Stimulated activated CD8-positive, alpha-beta memory T cell treated with anti-CD3 and anti-CD28 coated beads, Interleukin-7, amount 100 ng/mL, for 1 hour (primary cell): ENCODE measurements at places on chromosomes 5 and 9.

- DNase-seq = no peak
Observed at GRCh38 chr5:128668921-128669320, 130.9 kb upstream of the FBN2 start.

DNA sequence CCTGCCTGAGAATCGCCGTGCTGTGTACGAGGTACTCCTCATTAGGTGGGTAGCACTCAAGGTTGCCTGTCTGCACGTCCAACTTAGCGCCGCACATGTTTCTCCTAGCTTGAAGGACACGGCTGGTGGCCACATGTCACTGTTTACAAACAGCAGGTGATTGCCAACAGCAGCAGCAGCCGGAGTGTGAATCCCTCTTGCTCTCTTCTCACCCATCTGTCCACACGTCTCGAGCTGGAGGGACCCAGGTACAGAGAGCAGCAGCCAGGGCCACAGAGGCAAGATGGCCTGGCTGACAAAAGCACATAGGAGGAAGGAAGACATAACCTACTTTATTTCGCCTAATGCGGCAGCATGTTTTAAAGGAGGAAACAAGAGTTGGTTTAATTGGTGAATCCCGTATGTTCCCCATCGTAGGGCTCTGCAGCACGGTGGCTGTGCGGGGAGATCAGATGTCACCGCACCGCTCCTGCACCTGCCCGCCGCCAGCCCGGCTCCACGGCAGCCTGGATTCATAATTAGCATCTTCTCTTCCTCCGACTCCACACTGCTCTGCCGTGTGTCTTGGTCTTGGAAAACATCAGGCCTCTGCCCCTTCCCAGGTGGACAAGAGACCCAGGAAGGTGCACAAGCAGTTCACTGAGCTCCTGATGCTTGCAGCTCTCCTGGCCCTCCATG is 201.6 kb upstream of the IRX1 start:
- no peak for DNase-seq

GRCh38 chr5:94745786-94746730 is 127.6 kb downstream of the SLF1 start:
- no peak for DNase-seq

DNA sequence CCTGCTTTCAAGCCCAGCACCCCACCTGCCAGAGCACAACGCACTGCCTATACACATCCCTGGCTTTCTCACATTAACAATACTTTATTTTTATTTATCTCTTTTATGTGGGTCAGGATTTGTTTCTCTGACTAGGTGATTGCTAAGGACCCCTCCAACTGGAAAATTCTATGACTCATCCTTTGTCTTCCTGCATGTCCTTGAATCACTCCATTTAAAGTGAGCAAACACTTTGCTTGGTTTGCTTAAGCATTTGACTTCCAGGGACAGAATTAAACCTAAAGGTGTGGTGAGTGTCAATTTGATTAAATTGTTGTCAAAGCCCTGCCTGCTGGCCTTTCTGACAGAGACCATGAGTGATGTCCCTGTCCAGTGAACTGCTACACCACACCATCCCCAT is 536.5 kb upstream of the BRINP1 start:
- no peak for DNase-seq

DNA sequence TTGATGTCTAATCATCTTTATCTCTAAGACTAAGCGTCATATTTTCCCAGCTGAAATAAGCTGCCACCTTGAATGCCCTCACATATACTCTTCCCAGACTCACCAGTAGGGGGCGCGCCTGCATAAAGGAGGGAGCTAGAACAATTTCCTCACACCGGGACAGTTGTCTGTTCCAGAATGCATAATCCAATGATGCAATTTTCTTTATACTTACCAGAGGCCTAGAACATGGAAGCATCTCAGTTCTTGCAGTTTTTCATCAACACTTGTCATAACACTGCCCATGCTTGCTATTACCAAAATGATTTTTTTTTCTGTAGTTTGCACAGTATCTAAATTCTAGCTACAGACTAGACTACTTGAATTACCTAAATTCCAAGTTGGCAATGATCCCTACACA is 203.9 kb downstream of the FRMD3 start:
- peak; percentile 46 for DNase-seq

GRCh38 chr5:113771483-113771882 is 258.0 kb downstream of the YTHDC2 start:
- no peak for DNase-seq

- DNase-seq = no peak
Observed at GRCh38 chr9:110351009-110351467, 13.4 kb upstream of the TXNDC8 start.

GRCh38 chr9:112890106-112891081 is at the start of gene SLC46A2:
SLC46A2 (minus strand) TSS chr9:112890876; CDS start chr9:112890681, 195 bp downstream.
- DNase-seq = no peak

DNA sequence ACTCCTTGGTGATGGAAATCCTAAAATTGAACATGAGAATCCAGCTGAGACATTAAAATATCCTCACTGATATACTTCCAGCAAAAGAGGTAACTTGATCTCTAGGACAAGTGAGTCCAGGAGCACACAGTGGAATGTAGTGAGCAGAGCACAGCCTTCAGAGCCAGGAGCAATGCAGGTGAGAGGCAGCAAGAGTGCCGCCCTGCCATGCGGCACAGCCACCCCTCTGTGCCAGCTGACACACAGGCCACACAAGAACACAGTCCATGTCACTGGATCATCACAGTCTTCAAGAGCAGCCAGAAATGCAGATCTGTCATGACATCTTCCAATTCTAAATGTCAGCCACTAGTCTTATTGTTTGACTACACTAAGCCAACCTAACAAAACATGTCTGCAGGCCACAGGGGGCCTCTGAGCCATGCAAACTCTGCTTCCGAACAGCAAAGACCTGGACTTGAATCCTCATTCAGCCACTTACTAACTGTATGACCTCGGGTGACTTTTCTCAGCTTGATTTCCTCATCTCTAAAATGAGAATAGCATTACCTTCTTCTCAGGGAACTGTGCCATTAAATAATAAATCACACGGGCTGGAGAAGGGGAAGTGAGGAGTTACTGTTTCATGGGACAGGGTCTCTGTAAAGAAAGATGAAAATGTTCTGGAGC is 47.0 kb downstream of the CCDC125 start:
- DNase-seq = no peak

- no peak for DNase-seq
Observed at GRCh38 chr9:7756088-7756487, 43.5 kb downstream of the DMAC1 start.

GRCh38 chr9:126586236-126586635 is 27.5 kb upstream of the LMX1B start:
- DNase-seq = no peak

DNA sequence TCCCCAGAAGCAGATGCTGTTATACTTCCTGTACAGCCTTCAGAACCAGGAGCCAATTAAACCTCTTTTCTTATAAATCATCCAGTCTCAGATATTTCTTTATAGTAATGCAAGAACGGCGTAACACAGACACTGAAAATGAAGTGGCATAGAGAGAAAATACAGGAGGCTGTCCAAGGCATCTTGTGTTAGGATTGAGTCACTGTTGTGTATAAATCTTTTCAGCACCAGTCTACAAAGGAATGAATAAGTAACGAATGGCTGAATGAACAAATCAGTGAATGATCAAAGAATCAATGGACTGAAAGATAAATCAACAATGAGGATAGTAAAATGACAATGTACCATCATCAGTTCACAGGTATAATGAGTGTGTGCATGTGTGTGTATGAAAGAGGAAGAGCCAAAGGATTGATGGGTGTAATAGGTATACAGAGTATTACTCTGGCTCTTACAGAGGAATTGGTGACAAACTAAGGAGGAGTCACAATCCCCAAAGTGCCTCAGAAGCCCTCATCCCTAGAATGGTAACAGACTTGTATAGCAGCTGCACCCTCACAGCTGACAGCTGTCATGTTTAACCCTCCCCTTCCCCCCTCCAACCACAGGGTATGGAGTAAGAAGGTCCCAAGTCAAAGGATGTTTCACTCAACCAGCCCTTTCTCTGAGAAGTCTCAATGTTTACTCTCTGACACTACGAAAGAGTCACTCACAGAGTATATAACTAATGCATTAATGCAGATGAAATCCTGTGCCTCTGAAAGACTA is 29.8 kb upstream of the MIER3 start:
- no peak for DNase-seq

- DNase-seq = no peak
Observed at GRCh38 chr9:24382566-24382965, 163.1 kb downstream of the IZUMO3 start.

GRCh38 chr9:6759185-6759977 is 1.6 kb downstream of the KDM4C start:
- no peak for DNase-seq

DNA sequence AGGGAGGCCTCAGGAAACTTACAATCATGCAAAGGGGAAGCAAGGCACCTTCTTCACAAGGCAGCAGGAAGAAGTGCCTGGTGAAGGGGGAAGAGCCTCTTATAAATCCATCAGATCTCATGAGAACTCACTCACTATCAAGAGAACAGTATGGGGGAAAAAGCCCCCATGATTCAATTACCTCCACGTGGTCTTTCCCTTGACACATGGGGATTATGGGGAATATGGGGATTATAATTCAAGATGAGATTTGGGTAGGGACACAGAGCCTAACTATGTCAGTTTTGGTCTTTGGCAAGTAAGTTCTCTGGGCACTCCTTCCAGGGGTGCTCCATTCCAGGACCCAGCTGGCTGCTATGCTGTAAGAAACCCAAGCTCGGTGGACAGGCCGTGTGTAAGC is 275.3 kb upstream of the TUT7 start:
- no peak for DNase-seq

GRCh38 chr9:129656795-129657390 is 8.6 kb upstream of the PRRX2 start:
- DNase-seq = no peak

GRCh38 chr5:77379558-77380061 is 112.5 kb downstream of the WDR41 start:
- DNase-seq = no peak

DNA sequence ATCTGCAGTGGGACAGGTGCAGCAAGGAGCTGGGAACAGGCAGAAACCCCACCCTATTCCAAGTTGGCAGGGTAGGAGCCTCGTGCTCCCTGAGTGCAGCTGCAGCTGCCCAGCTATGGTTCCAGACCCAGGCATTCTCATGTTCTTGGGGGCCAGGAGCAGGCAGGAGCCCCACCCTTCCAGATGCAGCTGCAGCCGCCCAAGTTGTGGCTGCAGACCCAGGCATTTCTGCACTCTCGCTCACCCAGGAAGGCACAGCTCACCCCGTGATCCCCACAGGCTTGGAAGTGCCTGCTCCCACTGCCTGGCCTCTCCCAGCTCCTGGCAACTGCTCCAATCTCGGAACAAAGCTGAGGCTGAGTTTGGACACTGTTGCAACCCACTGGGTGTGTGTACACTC is 275.8 kb upstream of the ADRA1B start:
- no peak for DNase-seq

- peak; percentile 94 for DNase-seq
Observed at GRCh38 chr9:35814841-35815543, at the start of gene HINT2. HINT2 (minus strand) TSS chr9:35815042; CDS start chr9:35814979, 63 bp downstream.

- no peak for DNase-seq
Observed at GRCh38 chr5:38764937-38765391, 80.8 kb upstream of the OSMR start.

GRCh38 chr9:121325387-121325786 is 44.7 kb downstream of the STOM start:
- DNase-seq = no peak

DNA sequence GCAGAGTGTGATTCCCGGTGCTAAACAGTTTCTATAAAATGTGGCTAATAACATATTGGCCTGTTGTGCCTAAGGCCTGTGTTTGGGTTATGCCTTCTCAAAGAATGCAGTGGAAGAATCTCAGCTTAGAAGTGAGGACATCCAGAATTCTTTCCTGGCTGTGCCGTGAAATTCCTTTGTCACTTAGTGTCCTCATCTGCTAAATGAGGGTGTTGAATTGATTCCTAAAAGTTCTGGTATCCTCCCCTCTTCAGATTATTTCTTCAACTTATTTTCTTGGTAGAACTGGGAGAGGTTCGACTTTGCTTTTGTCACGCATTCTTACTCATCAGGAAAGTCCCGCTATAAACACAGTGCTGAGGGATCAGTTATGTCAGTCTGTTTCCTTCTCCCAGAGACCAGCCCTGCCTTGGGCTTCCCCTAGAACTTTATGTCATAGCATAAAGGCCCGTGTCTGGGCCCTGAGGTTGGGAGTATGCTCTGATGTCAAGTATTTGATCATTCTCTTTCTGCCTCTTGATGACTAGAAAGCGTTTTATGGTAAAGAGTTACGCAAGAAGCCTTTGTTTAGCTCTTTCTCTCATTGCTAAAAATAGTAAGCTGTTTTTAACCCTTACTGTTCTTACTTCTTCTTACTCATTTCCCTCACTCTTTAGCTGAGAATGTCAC is 29.5 kb downstream of the MTAP start:
- no peak for DNase-seq

GRCh38 chr9:80378669-80379293 is 807.0 kb downstream of the TLE4 start:
- DNase-seq = no peak

DNA sequence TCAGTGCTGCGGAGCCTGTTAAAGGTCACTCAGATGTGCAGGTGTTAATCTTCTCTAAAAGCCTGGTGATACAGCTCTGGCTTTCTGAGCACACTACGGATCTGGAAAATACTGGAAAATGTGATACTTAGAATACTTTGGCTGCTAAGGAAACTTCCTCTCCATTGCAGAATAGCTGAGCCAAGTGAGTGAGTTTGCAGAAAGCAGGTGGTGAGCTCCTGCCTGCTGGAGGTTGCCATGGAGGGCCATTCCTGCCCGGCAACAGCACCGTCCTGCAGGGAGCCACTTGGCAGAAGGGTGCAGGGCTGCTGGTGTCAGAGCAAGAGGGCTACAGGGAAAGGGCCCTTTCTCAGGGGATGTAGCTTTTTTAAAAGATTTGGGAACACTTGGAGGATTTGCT is 40.7 kb downstream of the SECISBP2 start:
- DNase-seq = no peak

DNA sequence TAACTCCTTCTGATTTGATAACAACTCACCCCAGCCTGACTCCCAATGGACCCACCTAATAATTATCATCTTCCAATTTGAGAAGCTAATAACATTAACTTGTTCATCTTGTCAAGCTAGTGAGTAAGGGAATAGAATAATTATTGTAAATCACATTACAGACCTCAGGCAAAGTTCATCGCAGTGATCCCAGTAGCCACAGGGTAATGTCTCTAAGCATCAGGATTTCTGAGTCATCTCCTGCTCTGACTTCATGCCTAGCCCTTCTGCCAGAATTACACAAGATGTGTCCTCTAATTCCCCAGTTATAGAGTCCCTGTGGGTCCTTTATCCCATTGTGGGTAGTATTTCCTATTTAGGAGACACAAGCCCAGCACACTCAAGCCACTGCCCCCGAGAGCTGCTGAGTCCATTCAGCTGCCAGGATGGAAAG is 365.7 kb downstream of the DEPDC1B start:
- no peak for DNase-seq

DNA sequence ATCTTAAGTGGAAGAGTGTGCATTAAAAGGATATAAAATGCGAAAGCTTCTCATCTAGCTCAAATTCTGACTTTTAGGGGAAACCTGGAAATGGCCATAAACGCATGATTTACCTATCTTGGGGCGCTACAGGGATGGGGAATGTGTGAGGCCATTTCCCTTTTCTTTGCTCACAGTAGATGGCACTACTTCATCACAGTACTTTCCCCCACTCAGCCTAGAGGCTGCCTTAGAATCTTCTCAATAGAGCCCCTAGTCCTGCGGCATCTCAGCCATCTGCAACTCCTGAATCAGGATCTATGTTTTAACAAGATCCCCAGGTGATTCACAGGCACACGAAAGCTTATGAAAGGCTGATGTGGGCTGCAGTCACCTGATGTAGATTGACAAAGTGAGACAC is 110.8 kb downstream of the LHFPL2 start:
- no peak for DNase-seq

GRCh38 chr5:143315929-143316328 is 87.6 kb downstream of the NR3C1 start:
- DNase-seq = no peak

- DNase-seq = no peak
Observed at GRCh38 chr5:42750507-42750906, 6.1 kb upstream of the CCDC152 start.
